ENCODE measurements at places on chromosomes 2 and 18.

DNA sequence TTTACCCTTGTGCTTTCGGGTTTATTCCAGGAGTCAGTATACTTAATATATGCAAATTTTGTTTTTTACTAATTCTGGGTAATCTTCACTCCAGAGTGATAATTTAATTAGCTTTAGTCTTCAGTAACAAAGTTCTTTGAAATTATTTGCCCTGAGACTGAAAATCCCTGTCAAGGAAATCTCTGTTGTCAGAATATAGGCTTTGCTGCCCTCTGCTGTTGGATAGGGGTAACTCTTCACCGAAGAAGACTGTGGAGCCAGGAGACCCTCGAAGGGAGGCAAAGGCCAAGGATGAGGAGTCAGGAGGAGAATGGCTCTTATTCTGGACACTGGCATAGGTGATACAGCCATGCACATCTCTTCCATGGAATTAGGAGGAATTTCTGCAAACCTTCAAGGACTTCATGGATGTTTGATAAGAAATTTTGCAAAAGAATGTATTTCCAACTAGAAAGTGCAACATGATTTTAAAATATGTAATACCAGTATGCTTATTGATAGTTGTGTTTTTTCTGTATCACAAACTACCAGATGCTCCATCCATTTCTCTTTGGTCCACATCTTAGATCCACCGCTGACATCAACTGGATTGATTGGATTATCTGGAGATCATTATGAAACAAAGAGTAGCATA lies 182.3 kb downstream of the RDH14 start:
- no peak for DNase-seq

- DNase-seq: no peak
Measured at GRCh38 chr2:14423145-14423906, 209.2 kb upstream of the LRATD1 start.

DNA sequence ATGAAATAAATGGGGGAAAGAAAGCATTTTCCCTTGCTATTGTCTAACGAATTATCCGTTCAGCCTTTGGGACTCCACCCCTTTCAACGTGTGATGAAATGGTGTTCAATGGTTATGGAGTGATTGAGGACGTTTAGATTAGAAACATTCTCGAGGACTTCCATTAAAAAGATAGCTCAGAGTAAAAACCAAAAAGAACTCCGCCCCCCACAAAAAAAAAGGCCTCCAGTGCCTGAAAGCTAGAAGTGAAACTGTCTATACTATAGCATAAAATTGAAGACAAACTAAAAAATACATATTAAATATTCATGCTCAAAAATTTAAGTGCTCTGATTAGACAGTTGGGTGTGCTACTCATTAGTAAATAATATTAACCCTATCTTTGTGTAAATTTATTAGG lies 3.0 kb upstream of the ZNF516 start:
- DNase-seq: no peak

DNA sequence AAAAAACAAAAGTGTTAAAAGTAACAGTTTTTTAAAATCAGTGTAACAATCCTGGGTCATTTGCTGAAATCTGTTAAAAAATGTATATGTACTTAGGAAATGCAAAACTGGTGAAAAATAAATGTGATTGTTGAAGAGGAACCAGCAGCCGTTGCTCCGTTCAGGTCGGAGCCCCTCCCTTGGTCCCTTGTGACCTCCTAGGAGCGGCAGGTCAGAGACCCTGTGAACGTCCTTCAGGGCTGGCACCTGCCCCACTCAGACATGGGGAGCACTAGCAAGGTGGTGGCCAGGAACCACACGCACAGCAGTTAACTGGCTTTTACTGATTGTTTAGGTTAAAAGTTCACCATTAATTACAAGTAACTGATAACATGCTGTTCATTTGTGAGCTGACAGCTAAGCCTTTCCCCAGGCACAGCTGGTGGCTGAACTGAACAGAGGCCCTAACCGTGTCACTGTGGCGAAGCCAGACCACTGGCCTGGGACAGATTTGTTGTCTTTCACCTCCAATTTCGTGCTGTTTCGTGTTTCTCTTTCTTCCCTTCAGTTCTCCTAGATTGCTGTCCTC lies 159.2 kb upstream of the ALKAL2 start:
- DNase-seq: no peak

GRCh38 chr2:17792515-17792914 lies 23.7 kb upstream of the MSGN1 start:
- DNase-seq: no peak

GRCh38 chr2:57973621-57974186 lies 72.9 kb upstream of the VRK2 start:
- no peak for DNase-seq

GRCh38 chr2:221075203-221075602 lies 496.9 kb downstream of the EPHA4 start:
- DNase-seq: no peak

DNA sequence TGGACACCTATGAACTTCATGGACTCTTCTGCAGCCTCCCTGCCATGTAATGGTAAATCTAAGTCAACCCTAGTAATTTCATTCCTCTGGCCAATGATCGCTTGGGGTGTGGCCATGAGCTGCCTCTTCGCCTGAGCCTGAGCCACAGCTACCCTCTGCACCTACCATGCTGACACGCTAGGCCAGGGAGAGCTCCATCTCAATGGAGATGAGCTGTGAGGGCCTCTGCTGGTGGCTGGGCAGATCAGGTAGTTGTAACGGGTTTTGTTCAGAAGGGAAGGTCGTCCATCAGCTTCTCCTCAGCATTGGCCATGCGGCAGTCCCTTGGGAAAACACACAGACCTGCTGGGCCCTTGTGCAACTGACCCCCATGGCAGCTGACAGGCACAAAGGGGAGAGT lies 24.4 kb downstream of the MPHOSPH10 start:
- no peak for DNase-seq

- DNase-seq: no peak
Measured at GRCh38 chr2:174631009-174631981, 33.7 kb upstream of the WIPF1 start.

DNA sequence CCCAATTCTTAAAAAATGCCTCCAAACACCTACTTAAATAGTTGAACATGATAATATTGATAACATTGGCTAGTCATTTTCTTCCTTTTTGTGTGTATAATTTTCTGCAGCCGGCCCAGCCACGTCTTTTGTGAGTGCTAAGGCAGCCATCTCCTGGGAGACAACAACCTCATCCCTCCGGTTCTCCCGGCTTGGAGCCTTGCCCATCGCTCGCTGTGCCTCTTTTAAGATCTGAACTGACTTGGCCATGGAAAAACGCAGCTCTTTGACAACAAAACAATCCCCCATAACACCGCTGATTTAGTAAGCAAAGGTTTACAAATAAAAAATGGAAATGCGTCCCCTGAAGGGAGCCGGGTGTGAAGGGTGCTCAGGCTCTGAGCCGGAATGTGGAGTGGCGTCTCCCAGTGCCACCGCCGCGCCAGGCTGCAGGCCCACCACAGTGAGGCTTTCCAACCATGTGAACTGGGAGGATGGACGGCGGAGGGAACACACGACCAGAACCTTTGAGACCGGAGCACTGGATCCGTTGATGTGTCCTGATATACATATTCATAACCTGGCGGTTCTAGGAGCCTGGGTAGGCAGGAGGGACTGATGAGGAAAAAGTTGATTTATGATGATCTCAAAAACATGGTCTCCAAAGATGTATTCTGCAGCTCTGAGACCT lies 87.4 kb downstream of the SMIM21 start:
- no peak for DNase-seq
